NCI-H1436 (cell line): ENCODE measurements at places on chromosomes 3 and 15.

DNA sequence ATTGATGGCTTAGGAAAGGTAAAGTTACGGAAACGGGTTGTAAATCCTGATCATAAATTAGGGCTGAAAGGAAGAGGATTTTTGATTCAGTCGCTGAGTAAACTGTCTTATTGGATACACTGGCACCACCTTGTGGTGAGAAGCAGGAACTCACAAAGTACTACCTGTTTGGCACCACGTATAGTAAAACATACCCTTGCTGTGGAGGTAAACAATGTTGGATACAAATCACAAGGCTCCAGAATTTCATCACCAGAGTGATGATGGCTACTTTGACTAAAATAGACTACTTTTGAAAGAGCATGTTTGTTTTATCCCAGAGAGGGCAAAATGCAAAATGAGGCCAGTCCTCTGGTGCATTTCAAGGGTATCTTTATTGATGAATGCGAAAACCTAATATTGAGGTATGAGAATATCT, 216.9 kb downstream of the IGSF11 start:
- DNase-seq = peak; percentile 77

GRCh38 chr3:15064299-15064834, 748 bp downstream of the MRPS25 start:
- DNase-seq = no peak

DNA sequence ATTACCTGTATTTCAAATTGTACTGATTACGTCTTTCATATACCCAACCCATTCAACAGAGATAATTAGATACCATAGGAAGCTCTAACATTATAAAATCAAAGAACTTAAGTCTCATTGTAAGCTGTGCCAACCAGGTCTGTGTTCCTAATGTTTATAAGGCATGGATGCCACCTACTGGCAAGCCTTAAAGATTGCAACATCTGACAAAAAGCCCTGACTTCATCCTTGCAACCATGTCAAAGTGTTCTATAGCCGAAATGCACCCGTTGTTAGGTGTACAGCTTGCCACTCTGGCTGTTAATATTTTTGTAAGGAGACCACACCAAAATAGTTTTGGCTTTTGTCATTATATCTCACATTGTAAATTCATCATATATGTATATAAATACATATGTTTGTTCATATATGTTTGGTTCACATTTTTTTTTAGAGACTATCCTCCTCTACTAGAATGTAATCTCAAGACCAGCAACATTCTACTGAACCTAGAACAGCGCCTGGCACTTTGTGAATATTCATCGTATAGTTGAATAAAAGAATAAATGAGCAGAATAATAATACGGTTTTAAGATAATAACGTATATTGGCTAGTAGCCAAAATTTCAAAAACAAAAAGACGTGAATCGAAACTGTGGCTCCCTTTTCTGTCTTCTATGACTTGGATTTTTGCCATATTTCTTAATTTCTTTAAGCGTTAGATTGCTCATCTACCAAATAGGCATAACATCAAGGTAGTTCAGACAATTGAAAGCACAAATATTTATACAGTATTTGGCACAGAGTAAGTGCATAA, 258.1 kb downstream of the TBL1XR1 start:
- peak; percentile 88 for DNase-seq

GRCh38 chr15:66067687-66068086, 185.9 kb downstream of the MEGF11 start:
- no peak for DNase-seq

- no peak for DNase-seq
These were observed 289.7 kb upstream of the TPM1 start for GRCh38 chr15:62752657-62753517.

GRCh38 chr3:7280318-7280717, 419.4 kb downstream of the GRM7 start:
- no peak for DNase-seq

GRCh38 chr3:159764490-159765029, 224.1 kb upstream of the IL12A start:
- DNase-seq = no peak

- no peak for DNase-seq
These were observed 37.2 kb downstream of the UBE2E2 start for GRCh38 chr3:23240171-23240785.

GRCh38 chr3:14174483-14174882, 3.9 kb downstream of the XPC start:
- no peak for DNase-seq

GRCh38 chr15:61248790-61249189, 19.7 kb upstream of the RORA start:
- no peak for DNase-seq

- DNase-seq = no peak
These were observed 708 bp upstream of the PTPN23 start for GRCh38 chr3:47380026-47380600.

DNA sequence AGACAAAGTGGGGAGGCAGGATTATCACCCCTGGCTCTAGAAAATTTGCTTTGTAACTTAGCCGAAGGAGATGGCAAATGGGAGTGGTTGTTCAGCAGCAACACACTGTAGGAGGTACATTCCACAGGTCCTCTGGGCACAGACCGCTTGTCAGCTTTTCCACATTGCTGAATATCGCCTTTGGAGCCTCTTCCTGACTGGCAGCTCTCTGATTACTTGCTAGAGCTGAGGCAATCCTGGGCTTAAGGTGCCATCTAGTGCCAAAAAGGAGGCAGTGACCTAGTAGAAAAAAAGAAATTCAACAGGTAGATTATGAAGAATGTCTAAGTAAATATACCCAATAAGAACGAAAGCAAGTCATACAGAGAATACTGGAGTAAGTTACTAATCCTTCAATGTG, 13.1 kb upstream of the SCN5A start:
- DNase-seq = no peak

- no peak for DNase-seq
These were observed 237.4 kb upstream of the LRTM1 start for GRCh38 chr3:55165278-55165677.

GRCh38 chr15:99165956-99166689, 61.2 kb downstream of the SYNM start:
- DNase-seq = no peak

- DNase-seq = no peak
These were observed 217.7 kb downstream of the ATP8B4 start for GRCh38 chr15:49901321-49901720.

DNA sequence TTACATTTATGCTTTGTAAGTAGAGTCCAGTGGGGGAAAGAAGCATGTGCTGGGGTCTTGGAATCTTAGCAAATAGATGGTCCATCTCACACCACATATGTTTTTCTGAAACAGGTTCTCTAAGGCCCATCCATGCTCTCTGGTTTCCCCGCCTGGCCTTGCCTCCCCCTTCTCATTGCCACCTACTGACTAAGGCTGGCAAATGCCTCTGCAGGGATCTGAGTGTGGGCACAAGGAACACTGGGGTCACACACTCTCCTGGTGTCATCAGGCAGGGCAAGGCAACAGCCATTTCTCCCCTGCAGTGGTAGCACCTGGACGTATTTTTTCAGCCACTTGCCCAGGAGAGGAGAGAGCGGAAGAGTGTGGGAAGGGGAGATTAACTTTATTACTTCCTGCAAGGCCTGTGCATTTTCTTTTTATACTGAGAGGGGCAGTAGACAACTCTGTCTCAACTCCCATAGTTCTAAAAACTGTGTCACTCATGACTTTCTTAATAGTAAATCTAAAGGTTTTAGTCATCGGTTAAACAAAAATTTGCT, 804.2 kb upstream of the NECTIN3 start:
- DNase-seq = no peak

DNA sequence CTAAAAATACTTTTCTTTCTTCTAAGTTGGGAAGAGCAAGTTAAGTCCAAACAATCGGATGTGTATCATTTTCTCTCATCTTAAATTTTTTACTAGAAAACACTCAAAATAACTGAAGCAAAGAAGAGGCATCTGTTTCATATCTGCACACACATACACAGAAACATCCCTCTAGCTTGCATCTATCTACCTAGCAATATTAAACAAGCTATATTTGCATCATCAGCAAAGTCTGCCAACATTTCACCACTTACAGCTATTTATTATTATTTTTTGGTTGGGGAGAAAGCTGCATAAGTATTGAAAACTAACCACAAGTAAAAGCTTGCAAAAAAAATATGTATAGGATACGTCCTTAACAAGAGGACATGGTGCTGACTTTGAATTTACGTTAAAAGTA, 1.9 kb downstream of the GOLIM4 start:
- no peak for DNase-seq

DNA sequence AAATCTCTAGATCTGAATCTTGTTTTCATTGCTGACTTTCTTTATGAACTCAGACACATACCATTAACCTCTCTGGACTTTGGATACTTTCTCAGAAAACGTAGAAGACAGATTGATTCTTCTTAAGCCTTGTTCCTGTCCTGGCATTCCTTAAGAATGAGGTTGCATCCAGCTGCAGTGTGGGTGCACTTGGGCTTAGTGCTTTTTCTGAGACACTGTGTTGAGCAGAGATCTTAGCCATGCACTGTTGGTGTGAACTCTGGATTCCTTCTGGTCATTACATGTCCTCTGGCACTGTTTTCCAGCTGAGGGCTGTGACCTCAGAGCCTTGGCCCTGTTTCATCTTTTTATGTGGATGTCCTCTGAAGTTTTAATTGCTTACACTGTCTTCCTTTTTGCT, 428.3 kb downstream of the CNTN4 start:
- DNase-seq = no peak

GRCh38 chr3:123159926-123160635, 41.7 kb upstream of the SEC22A start:
- DNase-seq = no peak

GRCh38 chr3:71646971-71647370, 63.4 kb upstream of the FOXP1 start:
- no peak for DNase-seq

DNA sequence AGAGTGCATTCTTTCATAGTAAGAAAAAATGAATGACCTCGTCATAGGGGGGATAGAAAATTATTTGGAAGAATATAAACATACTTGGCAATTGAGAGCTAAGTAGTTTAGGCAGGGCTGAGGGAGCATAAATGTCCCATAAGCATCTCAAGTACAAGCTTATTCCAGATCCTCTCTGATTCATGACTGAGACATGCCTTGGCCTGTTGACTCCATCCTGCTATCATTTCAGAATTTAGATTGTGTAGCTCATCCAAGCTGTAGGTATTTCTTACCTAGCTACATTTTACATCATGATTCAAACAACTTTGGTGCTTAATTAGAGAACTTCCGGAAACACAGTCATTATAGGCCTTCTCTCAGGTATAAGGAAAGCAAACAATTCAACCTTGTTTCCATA, 12.3 kb downstream of the POGLUT1 start:
- no peak for DNase-seq

DNA sequence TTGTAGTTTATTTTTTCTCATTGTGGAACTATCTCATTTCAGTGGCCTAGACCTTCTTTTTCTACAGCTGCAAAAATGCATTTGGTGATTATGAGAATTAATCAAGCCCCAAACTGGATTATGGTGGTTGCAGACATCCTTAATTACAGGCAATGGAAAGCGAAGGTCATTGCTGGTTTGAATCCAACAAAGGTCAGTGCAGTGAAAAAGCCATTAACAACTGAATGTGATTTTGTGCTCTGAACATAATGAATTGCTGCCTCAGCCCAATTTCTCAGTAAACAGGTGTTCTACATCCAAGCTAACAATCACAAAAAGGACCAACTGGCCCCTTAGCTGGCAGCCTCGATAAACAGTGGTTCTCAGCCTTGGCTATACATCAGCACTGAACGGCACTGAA, 260.1 kb upstream of the DPPA4 start:
- no peak for DNase-seq

DNA sequence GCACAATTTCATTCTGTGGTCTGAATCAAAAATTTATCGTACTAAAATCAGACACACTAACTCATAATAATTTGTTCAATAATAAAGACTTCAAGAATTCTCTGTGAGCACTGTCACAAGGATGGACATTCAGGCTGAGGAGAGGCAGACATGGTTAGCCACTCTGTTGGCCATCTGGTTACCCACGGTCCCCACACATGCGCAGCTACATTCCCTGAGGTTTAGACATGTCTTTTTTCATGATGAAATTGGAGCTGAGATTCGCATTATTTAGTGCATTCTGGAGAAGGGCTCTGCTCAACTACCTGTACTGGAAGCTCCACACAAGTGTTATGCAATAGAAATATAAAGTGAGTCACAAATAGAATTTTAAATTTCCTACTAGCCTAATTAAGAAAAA, 156.9 kb downstream of the SUCNR1 start:
- no peak for DNase-seq

GRCh38 chr3:107100573-107100972, 276.7 kb upstream of the CCDC54 start:
- no peak for DNase-seq

DNA sequence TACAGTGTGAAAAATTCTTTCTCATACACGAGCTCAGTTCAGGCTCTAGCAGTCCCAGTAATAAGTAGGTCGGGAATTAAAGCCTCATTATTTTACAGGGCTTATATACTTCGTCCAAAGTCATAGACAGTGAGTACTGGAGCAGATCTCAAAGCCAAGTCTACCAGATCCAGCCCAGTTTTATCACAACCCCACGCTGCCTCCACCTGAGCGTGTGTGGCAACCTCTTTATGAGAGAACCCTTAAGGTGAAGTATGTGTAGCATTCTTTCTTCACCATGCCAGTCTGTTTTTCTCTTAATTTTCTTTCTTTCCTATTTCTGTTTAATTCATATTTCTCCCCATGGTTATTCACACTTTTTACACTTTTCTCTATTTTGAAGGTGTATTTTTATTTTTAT, 574.6 kb upstream of the ARPP21 start:
- no peak for DNase-seq

DNA sequence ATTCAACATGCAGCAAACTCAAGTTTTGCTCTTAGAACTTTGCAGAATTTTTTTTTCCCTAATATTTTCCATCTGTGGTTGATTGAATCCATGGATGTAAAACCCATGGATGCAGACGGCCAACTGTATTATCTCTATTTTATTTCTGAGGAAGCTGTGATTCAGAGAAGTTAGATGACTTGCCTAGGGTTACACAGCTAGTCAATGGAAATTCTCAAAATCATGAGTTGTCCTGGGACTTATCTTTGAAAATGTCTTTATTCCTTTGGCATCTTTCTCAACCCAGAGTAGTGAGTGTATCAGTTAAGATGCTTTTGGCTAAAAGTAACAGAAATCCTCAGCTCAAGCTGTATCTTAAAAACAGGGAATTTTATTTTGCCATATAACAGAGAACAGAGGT, 107.9 kb upstream of the GALNT15 start:
- no peak for DNase-seq

GRCh38 chr3:108209579-108209978, 12.6 kb downstream of the IFT57 start:
- DNase-seq = no peak

- no peak for DNase-seq
These were observed 208.3 kb upstream of the SLITRK3 start for GRCh38 chr3:165404357-165405027.

GRCh38 chr3:111730143-111730542, 128.9 kb upstream of the PHLDB2 start:
- DNase-seq = no peak

GRCh38 chr3:52182196-52182595, 15.8 kb upstream of the ALAS1 start:
- DNase-seq = no peak

- DNase-seq = no peak
These were observed 7.9 kb downstream of the TNFSF10 start for GRCh38 chr3:172515130-172515918.

GRCh38 chr15:93617443-93617842, 528.4 kb upstream of the RGMA start:
- DNase-seq = no peak
